GM20000 (cell line): ENCODE measurements at places on chromosomes 12 and 14.

- peak; percentile 77 for DNase-seq
Observed at GRCh38 chr14:71320734-71321573, 413.7 kb downstream of the PCNX1 start.

GRCh38 chr12:77592836-77593235 lies 237.9 kb upstream of the NAV3 start:
- DNase-seq = no peak

DNA sequence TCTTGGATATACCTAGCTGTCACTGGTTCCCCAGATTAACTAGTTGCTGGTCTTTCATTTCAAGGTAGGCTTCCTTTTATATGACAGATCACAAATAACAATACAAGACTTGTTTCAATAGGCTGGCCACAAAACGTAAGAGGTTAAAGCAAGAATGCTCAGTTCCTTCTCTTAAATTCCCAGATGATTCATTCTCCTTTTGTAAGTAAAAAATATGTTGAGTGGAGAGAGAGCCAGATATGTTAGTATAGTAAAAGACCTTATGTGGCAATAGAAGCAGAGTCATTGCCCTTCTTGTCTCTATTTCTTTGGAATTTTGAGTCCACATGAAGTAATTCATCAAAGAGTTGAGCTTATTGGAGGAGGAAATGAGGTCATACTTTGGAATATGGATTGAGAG lies 939.0 kb upstream of the ATXN7L3B start:
- no peak for DNase-seq

GRCh38 chr14:88765130-88765529 lies 27.6 kb downstream of the EML5 start:
- DNase-seq = no peak

- no peak for DNase-seq
Observed at GRCh38 chr12:22551624-22552023, 7.3 kb upstream of the C2CD5 start.
